ENCODE measurements at places on chromosomes 11 and 22.

DNA sequence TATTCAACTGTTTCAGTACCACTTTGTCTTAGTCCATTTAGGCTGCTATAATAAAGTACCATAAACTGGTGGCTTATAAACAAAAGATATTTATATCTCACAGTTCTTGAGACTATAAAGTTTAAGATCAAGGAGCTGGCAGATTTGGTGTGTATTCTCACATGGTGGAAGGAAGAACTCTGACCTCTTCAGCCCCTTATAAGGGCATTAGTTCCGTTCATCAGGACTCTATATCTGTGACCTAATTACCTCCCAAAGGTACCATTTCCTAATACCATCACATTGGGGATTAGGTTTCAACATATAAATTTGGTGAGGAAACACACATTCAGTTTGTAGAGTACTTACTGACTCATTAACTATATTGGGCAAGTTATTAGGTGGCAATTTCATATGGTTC is 10.7 kb upstream of the ARL14EP start:
- ATAC-seq = no peak

DNA sequence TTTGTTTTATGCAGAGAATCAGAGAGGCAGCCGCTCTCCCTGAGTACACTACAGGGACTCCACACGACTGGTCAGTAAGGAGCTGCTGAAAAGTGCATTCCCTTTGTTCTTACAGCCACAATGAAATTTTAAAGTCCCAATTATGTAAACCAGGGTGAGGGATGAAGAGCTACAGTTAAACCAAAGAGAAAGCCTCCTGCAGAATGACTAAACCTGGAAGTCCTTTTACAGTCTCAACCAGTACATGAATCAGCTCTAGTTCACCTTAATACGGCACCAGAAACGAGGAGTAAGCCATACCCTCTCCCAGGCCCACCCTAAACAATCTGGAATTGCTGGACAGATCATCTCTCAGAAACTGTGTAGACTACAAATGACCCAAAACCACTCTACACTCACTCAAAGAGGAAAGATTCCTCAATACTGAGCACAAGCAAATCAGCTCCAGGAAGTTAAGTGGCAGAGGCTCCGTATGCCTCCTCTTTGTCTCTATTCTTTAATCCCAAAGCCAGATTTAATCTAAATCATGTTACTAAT is 113.1 kb downstream of the RBFOX2 start:
- ATAC-seq = peak; percentile 21

DNA sequence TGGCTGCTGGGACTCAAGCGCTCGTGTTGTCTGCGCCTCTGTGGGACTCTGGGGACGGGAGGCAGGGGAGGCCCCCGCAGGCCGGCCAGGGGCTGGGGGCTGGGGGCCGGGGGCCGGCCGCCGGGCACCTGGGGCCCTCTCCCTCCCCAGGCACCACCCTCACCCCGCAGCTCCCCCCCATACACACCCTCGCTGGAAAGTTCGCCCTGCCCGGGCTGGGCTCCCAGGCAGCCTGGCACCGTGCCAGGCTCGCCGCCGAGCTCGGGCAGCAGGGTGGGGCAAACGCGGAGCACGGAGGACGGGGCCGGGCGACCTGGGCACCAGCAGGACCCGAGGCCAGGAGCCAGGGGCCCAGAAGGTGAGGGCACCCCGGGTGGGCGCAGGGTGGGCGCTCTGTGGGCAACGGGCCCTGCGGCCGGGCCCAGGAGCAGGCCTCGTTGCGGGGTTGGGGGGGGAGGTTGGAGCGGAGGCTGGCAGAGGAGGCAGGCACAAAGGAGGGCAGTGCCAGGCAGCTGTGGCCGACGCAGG is 76.7 kb upstream of the WNT7B start:
- ATAC-seq = peak; percentile 36

GRCh38 chr11:126308271-126308671 is 4.4 kb downstream of the DCPS start:
- no peak for ATAC-seq

DNA sequence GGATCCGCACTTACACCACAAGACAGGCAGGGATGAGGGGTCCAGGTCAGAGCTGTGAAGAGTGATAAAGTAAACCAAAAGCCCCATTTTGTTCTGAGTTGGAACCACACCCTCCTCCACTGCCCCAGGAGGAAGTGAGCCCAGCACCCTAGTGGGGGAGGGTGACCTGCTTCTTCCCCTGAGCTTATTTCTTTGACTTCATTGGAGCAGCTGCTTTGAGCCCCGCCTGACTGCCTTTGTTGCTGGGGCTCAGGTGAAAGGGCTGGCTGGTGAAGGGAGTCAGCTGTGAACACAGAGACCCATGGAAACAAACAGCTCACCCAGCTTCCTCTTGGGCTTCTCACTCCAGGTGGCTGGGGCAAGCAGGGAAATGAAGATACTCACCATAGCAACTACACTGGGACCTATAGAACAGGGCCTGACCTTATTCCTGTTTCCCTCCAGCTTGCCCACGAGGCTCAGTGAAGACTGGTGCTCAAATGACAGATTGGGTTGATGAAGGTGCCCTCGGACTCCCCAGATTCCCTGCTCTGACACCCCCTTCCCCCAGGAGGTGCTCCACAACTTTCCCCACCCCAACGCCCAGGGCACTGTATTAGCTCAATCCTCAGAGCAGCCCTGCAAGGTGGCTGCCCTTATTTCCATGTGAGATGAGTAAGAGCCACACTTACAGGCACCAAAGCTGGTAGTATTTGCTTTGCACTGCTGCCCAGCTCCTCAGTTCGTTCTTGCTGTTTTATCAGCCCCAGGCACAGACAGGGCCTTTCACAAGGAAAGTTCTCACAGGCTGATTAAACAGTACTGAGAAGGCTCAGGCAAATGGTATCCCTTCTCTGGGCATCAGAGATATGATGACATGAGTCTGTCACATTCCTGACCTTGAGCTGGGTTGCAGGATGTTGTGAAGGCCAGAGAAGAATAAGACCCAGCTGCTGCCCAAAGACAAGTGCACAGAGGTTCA is 2.4 kb downstream of the UCP2 start:
- ATAC-seq = peak; percentile 4

DNA sequence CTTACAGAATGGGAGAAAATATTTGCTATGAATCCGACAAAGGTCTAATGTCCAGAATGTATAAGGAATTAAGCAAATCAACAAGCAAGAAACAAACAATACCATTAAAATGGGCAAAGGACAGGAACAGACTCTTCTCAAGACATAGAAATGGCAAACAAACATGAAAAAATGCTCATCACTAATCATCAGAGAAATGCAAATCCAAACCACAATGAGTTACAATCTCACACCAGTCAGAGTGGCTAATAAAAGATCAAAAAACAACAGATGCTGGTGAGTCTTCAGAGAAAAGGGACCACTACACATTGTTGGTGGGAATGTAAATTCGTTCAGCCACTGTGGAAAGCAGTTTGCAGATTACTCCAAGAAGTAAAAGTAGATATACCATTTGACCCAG is 382.0 kb upstream of the ANO3 start:
- ATAC-seq = no peak

DNA sequence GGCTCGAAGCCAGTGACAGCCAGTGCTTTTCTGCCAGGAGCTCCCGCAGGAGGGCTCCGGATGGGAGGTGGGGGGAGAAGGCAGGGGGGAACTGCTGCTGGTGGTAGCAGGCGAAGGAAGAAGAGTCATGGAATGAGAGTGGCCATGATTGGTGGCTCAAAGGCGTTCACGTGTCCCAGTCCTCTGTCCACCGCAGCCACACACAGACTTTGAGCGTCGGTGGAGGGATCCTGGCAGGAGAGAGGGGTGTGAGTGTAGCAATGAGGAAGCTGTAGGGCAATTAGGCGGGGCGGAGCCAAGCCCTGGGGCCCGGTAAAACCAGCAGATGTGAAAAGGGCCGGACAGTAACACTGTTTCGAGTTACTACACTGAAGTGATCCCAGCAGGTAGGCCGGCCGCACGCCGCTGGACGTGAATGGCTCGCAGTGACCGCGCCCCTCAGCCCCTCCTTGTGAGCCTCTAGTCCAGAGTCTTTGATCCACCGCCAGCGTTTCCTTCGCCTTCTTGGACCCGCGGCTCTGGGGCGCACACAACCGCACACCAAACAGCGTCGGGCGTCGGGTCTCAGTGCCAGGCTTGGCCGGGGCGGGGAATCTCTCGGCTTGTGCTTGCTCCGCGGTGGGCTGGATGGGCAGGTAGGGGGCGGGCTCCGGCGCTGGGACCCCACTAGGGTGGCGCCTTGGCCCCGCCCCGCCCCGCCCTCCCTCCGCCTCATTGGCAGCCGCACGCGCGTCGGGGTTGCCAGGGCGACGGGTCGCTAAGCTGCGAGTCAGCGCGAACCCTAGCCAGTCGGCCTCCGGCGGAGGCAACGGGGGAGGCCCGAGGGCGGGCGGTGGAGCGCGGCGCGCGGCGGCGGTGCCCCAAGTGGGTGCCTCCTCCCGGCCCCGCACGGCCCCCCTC is at the start of gene LRRC10B:
LRRC10B (plus strand) TSS at position 788 of the 900 bp plus-strand sequence. CDS start 250 bp downstream, outside the sequence.
- peak; percentile 54 for ATAC-seq

DNA sequence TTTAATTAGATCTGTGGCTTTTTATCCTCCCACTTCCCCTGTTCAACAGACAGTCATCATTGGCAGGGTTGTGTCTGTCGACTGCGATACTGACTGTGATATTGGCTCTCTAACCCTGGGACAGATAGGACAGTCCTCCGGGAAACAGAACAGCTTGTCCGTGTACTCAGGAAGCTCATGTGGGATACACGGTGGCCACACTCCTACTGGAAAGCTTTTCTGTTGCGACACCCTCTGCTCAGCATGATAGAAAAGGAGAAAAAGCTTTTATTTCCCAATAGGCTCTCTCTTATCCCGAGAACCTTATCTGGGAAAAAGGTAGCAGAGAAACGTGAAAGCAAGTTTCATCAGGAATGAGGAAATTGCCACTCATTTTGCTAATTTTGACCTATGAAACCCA is 60.4 kb upstream of the HSPA8 start:
- no peak for ATAC-seq

GRCh38 chr11:3245071-3245470 is 12.9 kb upstream of the MRGPRE start:
- no peak for ATAC-seq

DNA sequence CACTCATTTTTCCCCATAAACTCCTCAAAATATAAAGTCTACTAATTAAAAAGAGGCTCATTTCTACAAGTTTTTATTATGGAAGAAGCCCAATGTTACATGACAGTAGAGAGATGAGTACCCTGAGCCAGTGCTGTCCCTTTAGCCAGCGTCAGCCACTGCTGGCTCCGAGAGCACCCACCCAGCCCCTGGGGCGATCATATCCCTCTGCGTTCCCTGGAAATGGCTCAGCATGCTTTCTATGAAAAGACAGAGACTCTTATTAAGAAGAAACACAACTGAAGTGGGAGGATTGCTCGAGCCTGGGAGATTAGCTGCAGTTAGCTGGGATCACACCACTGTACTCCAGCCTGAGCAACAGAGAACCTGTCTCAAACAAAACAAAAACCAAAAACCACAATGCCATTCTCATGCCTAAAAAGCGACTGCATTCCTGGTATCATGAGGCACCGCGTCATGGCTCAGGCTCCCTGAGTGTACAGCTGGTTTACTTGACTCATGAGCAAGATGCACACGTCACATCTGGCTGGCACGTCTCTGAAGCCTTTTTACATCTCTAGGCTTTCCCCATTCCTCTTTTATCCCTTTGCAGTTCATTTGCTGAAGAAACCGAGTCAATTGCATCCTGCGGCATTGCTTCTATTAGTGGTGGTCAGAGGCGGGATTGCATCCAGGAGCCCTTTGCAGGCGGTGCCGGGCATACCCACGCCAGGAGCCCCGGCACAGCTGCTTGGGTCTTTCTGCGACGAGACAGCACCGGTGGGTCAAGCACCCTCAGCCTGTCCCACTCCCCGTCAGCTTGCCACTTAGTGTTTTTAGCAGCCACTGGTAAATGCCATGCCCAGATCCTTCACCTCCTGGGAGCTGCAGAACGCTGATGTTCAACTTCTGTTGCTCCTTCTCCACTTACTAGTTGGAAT is 119.9 kb downstream of the CTTN start:
- ATAC-seq = peak; percentile 82

DNA sequence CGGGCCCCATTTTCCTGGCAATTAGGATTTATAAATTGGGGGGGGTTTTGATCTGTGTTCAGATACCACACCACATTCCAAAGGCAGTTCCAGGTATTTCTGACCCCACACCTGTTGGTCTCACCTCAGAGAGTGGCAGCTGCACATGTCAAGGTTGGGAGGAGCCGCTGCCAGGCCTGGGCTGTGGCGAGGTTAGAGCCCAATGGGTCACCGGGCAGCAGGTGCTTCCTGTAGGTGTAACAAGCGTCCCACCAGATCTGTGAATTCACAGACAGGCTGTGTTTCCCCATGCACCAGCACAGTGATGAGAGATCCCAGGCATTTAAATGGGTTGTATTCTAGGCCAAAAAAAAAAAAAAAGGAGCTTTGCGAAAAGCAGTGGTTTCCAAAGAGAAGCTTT is 58.6 kb downstream of the CABIN1 start:
- ATAC-seq = no peak

DNA sequence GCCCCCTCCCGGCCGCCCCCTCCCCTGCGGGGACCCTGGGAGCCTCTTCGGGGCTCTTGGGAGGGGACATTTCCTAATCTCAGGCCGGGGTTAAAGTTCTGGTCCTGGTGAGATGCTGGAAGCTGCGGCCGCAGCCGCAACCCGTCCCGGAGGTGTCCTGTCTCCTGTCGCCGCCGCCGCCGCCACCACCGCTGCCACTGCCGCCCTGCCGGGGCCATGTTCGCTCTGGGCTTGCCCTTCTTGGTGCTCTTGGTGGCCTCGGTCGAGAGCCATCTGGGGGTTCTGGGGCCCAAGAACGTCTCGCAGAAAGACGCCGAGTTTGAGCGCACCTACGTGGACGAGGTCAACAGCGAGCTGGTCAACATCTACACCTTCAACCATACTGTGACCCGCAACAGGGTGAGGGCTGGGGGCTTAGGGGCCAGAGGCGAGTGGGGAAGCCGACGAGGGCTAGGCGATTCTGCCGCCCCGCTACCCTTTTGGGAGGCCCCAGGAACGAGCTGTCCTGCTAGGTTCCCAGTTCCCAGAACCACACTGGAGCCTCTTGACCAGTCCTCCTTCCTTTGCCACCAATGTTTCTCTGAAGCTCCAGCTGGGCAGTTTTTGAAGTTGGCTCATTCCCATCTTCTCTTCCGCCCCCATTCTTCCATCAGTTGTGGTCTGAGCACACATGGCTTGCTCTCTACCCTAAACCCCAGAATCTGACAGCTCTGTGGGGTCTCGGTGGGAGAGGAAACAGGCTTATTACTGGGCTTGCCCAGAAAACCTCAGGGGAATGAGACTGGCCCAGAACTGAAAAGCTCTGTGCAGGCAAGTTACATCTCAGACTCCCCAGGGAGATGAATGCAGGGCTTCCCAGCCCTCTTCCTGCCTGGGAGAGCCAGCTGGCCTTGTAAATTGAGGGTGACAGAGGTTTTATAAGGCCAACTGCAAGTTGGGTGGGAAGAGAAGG is 781 bp downstream of the SIDT2 start:
- ATAC-seq = peak; percentile 46

- ATAC-seq = no peak
These were observed 36.3 kb downstream of the CSTPP1 start for GRCh38 chr11:46972821-46973220.

- ATAC-seq = no peak
These were observed 75.0 kb downstream of the C11orf65 start for GRCh38 chr11:108392353-108392752.

- no peak for ATAC-seq
These were observed 10.6 kb downstream of the DGCR2 start for GRCh38 chr22:19111584-19111983.

Data from motor neuron (in vitro differentiated cells).